ENCODE measurements at places on chromosomes 1 and 21.

DNA sequence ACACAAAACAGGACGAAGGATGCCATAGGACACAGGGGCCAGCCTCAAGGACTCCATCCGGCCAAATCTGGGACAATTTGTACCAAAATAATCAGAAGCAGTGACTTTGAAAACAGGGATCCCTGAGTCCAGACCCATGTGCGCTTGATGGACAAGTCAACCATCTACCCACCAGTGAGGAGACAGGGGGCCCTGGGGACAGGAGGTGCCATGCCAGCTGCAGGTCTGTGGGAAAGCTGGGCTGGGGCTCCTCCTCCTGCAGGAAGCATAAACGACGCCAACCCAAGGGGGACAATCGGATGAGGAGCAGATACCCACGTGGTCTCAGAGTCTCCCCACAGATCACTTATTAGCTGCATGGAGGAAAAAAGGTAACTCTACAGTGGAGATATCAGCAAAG is 50.6 kb downstream of the NPHP4 start:
- DNase-seq, result no peak

- peak; percentile 83 for DNase-seq
These were observed 59.3 kb downstream of the MAN1C1 start for GRCh38 chr1:25675729-25676476.

GRCh38 chr1:98049370-98050135 is 128.7 kb upstream of the DPYD start:
- DNase-seq, result no peak

DNA sequence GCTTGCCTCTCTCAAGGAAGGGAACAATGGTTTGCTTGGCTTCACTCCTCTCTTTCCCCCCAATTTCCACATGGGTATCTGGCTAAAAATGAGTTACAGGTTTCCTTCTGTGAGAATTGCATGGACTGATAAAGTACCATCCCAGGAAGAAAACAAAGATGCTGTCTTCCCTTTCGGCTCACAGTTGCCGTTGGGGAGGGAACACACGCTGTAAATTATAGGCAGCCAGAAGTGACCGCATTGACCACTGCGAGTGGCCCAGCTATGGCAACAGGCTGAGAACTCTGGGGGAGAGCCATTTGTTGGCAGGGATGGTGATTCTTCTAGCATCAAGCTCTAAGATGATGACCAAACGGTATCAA is 2.9 kb downstream of the RUNX1 start:
- peak; percentile 49 for DNase-seq

GRCh38 chr1:225712391-225712790 is 59.5 kb upstream of the ENAH start:
- DNase-seq, result no peak

DNA sequence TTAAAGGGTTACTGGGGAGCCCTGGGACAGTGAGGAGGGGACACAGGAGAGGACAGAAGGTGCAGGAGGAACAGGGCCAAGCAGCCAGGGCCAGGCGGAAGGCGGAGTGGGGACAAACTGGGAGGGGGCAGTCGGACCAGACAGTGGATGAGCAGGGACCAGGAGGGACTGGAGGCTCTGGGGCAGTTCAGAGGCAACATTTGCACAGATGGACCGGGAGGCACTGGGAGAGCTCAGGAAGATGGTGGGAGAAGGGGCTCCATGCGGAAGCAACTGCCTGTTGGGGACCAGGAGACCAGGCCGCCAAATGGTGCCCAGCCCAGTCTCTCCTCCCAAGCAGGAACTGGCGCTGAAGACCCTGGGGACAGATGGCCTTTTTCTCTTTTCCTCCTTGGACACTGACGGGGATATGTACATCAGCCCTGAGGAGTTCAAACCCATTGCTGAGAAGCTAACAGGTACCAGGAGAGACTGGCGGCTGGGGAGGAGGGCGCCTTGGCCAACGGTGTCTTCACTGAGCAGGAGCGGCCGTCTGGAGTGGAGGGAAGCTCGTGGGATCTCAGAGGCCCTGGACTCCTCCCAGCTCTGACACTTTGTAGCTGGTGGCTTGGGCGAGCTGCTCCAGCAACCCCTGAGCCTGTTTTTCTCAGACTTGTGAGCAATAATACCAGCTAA is 847 bp downstream of the SELENON start:
- no peak for DNase-seq

GRCh38 chr1:22375601-22376000 is 76.0 kb upstream of the ZBTB40 start:
- no peak for DNase-seq

DNA sequence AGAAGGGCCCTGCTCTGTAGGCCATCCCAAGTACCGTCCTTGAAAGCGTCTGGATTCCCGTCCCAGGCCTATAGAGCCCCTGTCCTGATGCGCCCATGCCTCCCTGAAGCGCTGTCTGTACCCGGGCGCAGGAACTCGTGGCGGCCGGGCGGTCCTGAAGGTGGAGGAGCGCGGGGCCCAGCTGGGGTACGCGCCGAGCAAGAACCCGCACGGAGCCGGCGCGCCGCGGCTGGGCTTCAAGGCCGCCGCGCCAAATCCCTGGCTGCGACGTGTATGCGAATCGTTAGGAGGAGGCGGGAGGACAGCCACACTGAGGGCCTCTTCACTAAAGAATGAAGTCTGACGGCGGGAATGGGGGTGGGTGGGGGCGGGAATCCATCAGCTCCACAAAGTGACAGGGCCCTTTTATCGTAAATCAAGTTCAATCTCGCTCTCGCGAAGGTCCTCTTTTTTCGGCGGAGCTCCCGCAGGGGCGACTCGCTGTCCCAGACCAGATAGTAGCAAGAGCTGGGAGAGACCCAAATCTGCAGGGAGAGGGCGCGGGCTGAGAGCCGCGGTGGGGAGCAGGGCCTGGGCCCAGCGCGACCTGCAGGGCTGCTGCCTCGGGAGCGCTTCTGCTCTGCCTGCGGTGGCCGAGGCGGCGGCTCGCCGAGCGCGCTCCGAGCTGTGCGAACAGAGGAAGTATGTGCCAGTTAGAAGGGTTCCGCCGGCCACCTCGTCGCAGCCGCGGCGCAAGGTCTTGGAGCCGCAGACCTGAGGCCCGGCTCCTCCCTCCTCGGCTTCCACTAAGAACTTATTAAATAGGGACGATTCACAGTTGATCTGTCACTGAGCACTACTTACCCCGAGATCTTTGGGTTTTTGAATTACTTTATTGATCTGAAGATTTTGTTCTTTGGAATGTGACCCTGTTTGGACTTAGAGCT is 10.4 kb downstream of the BARHL2 start:
- peak; percentile 47 for DNase-seq

DNA sequence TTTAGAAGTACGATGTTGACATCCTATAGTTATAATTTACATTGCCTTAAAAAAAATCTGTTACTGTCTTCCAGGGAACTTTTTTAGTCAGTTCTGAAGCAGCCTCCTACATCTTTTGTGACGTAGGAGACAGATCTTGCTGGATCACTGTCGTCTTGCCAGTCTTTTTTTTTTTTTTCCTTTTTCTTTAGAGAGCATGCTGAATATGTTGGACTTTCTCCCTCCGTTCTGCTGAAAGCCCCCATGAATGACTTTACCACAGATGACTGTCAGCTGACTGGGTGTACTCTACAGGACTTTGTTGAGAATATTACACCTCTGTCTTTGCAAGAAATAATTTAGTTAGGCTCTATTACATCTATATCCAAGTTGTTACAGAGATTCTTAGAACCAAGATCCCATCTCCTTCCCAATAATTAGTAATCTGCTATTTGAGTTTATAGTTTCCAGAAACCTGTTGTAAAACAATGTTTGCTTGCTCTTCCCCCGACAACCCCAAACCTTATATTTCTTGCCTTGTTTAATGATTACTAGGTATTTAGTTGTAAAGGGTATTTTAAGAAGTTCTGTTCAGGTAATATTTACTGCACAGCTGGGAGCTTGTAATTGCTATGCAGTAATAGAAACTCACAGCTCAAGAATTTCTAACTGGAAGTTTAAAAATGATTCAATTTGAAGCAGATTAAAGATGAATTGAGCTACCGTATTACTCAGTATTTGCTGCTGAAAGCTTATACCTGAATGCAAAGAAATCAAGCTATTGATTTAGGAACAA is 61.8 kb downstream of the RASAL2 start:
- DNase-seq, result no peak

Data from activated T-cell treated with anti-CD3 and anti-CD28 coated beads, Interleukin-2, amount 50 U/mL, for 24 hours (primary cell).